Thymus (tissue), 14 donors: ENCODE measurements at places on chromosomes 13 and 19.

- H3K27ac ChIP-seq: no peak overlapping the region
- no peaks in the 10 kb centered on the region for H3K4me1 ChIP-seq
- H3K27me3 ChIP-seq: no peaks in the 10 kb centered on the region
- DNase-seq: no peak
Measured at GRCh38 chr13:50167224-50167947, 152.1 kb downstream of the KCNRG start.

DNA sequence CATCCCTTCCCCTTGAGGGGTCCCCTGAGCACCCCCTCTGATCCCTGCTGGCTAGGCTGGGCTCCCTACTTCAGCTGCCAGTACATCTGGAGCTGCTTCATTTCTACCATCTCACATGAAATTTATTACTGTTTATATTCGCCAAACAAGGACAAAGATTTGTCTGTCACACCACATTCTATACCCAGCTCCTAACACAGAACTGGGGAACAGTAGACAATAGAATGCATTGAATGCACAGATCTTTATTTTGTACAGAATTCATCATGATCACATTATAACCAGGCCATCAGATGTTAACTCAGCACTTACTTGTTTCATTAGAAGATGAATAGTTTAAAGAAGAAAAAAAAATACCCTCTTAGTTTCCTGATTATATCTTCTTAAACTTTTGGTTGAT, 159.4 kb downstream of the KLF5 start:
- no peak for DNase-seq
- H3K36me3 ChIP-seq: no peaks in the 10 kb centered on the region
- H3K4me3 ChIP-seq: no peak overlapping the region
- no peak overlapping the region for H3K27ac ChIP-seq
- no peaks in the 10 kb centered on the region for H3K4me1 ChIP-seq

GRCh38 chr19:38141108-38141507, 82.9 kb downstream of the DPF1 start:
- peaks cover 3% of the 10 kb centered on the region for H3K36me3 ChIP-seq
- H3K27me3 ChIP-seq: no peaks in the 10 kb centered on the region
- H3K27ac ChIP-seq: no peak overlapping the region
- DNase-seq: no peak
- no peak overlapping the region for H3K4me3 ChIP-seq
- H3K4me1 ChIP-seq: no peaks in the 10 kb centered on the region

- H3K36me3 ChIP-seq: no peaks in the 10 kb centered on the region
- H3K4me3 ChIP-seq: no peak overlapping the region
- no peak for DNase-seq
- H3K27ac ChIP-seq: no peak overlapping the region
Measured at GRCh38 chr13:44792096-44792495, 197.2 kb downstream of the NUFIP1 start.

DNA sequence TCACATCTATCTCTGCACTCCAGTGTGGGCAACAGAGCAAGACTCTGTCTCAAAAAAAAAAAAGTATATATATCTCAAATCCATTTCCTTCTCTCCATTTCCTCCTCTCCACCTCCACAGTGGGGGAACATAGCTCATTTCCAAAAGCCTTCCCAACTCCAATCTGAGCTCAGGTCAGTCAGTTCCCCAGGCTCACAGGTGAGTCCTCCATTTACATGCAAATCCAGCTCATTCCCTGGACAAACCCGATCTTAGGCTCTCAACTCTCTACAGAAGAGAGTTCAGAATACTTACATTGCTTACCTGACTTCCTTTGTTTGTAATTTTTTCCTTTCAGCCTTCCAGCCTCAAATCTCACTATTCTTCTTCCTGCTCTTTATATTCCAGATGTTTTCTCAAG, 518.3 kb downstream of the GPC6 start:
- H3K27me3 ChIP-seq: no peaks in the 10 kb centered on the region
- no peaks in the 10 kb centered on the region for H3K36me3 ChIP-seq
- no peak overlapping the region for H3K4me3 ChIP-seq
- DNase-seq: no peak
- H3K27ac ChIP-seq: no peak overlapping the region

DNA sequence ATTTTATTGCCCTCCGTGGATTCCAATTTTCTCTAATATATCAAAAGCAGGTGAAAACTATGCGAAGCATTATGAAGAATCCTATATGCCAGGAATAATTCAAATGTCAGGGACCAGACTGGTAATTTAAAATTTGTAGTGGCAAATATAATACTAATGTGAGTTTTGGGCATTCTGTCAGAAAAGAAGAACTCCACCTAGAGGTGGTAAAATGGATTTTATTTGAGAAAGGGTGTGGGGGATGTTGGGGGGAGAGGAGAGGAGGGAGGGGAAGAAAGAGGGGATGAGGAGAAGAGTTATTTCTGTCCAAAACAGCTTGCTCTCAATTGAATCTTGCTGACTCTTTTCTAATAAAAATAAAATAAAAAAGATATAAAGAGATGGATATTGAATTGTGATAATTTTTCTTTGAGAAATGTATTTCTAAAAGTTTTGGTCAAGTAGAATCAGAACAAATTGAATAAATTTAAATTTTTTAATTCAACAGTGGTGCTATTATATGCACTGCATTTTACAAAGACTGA, 929.3 kb upstream of the SLITRK5 start:
- no peak overlapping the region for H3K4me3 ChIP-seq
- no peaks in the 10 kb centered on the region for H3K4me1 ChIP-seq
- no peaks in the 10 kb centered on the region for H3K36me3 ChIP-seq
- no peak for DNase-seq
- H3K27me3 ChIP-seq: no peaks in the 10 kb centered on the region

DNA sequence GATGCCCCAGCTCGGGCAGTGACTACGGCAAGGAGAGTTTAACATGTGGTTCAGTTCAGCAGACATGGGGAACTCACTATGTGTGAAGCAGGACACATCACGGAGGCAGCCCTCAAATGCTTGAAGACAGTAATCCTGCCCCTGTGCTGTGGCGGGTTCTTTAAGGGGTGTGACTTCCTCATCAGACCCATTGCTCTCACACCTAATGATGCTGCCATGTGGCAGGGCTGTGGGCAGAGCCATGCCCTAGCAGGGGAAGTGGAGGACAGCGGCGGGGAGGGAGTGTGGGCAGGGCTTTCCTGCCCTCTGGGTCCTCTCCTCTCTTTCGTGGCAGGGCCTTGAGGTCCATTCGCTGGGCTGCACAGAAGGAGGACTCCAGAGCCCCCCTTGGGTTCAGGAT, 131.1 kb upstream of the GJB6 start:
- H3K27ac ChIP-seq: no peak overlapping the region
- H3K4me1 ChIP-seq: no peaks in the 10 kb centered on the region
- no peak overlapping the region for H3K4me3 ChIP-seq
- H3K36me3 ChIP-seq: no peaks in the 10 kb centered on the region
- H3K27me3 ChIP-seq: no peaks in the 10 kb centered on the region
- no peak for DNase-seq
